ENCODE measurements at places on chromosomes 6 and 20. TPM values are rescaled to one million over a fixed set of nuclear protein-coding genes. Genes with fewer than 3 reads are reported as not detected.

- no peak for DNase-seq
Observed at GRCh38 chr6:157759028-157759427, 64.0 kb upstream of the SNX9 start.

DNA sequence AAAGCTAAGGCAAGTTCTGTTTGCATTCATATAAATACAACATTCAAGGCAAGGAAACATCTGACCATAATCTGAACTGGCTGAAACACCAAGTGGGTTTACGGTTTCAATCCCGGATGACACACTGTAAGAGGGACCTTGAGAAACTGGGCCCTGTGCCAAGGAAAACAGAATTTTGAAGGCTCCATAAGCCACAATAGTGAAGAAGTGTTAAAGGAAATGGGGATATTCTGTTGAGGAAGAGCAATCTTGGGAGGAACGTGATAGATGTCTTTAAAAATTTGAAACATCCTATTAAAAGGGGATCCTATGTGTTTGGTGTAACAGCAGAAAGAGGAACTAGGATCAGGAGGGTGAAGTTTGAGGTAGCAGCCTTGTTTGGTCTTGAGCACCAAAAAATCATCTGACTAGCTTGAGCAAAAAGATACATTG is 82.4 kb upstream of the TAB2 start:
- no peak for DNase-seq

DNA sequence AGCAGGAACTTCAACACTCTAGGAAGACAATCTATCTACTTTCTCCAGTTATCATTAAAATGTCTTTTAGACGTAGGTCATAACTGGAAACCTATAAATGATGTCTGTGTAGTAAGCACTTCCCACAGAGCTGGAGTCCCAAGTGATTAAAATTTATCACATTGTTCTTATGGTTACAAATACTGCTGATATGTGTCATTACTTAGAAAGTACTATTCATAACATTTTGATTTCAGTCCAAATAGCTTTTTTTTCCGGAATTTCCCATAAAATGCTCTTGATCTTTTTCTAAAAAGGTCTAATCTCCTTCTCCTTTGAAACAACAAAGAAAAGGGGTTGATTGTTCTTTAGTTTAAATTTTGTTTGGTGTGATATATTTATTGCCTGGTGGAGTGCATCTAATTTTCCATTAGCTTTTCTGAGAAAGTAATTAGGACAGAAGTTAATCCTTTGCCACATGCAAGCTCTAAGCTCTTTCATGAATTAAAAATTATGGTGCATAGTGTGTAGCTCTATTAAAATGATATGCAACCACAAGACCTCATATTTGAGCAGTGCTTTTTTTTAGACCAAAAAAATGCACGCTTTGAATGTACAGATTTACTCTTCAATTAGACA is 132.7 kb upstream of the TCF21 start:
- DNase-seq, result no peak

DNA sequence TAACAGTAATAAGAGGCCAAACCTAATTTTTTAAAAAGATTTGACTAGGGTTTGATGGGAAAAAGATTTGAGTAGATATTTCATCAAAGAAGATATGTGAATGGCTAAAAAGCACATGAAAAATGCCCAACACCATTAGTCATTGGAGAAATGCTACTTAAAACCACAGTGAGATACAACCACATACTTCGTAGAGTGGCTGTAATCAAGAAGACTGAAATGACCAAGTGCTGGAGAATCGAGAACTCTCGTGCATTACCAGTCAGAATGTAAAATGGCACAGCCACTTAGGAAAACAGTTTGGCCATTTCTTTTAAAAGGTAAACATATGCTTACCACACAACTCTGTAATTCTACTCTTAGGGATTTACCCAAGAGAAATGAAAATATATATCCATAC is 175.5 kb downstream of the EYA2 start:
- no peak for DNase-seq

Gene UST
- 5.3 TPM for total RNA-seq

DNA sequence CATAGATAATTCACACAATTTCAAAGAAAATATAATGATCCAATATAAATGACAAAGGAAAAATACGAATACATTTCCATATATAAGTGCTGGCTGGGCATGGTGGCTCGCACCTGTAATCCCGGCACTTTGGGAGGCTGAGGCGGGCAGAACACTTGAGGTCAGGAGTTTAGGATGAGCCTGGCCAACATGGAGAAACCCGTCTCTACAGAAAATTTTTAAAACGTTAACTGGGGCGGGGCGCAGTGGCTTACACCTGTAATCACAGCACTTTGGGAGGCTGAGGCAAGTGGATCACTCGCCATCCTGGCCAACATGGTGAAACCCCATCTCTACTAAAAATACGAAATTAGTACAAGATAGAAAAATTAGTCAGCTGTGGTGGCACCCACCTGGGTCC is 14.9 kb upstream of the MAPK13 start:
- DNase-seq, result no peak

Gene OOEP
- total RNA-seq, result not detected

DNA sequence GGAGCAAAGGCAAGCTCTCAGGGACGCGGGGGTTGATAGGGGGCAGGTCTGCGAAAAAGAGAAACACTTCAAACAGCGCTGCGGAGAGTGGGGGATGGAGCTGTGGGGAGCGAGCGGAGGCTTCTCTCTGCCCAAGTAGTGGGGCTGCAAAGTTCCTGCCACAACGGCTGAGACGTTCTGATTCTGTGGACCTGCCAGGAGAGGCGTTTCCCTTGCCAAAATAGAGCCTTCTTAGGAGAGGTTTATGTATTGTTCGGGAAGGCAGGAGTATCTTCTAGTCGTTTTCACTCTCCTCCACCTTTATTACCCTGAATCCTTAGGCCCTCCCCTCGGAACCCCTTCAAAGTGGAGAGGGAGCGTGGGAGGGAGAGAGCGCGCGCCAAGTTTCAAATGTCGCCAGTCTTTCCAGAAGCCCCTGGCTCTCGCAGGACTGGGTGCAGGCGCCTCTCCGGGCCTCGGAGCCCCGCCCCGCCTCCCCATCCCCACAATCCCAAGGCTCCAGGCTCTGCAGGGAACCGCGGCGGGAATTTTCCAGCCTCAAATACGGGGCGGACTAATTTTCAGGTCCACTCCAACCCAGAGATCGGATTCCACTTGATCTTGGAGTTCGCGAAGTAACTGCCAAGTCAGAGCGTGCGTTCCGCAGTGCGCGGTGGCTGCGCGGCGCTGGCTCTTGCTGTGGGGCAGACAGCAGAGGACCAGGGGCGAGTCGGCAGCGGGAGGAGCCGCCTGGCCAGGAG is 10.0 kb upstream of the POU3F2 start:
- DNase-seq, result no peak

GRCh38 chr6:152969688-152970418 is 13.0 kb downstream of the FBXO5 start:
- DNase-seq, result no peak

GRCh38 chr6:48388044-48388443 is 277.0 kb upstream of the PTCHD4 start:
- no peak for DNase-seq

- DNase-seq, result no peak
Observed at GRCh38 chr20:39670988-39671387, 708.8 kb downstream of the DHX35 start.

- DNase-seq, result no peak
Observed at GRCh38 chr6:145899915-145900569, 64.1 kb downstream of the SHPRH start.

Gene TRAPPC3L
- total RNA-seq, result not detected

DNA sequence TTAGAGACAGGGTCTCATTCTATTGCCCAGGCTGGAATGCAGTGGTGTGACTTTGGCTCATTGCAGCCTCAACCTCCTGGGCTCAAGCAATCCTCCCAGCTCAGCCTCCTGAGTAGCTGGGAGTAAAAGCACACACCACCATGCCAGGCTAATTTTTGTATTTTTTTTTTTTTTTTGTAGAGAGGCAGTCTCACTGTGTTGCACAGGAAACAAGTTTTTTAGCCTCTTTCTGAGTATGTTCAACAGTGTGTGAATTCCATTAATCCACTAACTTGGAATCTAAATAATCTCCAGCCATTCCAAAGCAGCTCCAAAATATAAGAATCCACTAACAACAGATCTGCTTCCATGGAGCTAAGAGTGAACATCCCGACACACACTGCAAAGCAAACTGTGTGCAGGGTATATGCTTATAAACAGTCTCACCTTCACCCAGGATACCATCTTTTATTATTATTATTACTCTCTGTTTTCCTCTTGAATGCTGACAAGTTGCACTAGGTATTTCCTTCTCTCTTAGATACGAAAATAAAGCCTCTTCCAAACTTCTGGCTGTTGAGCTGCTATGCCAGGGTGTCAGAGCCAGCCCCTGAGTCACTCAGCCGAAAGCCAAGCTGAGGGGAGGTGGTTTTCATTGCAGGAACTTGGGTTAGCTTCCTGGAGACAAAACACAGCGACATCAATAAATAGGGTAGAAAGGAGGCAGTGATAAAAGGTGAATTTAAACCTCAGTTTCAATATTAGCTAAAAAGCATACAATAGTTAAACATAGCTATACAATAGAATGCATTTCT is 264.9 kb downstream of the HIVEP2 start:
- no peak for DNase-seq

DNA sequence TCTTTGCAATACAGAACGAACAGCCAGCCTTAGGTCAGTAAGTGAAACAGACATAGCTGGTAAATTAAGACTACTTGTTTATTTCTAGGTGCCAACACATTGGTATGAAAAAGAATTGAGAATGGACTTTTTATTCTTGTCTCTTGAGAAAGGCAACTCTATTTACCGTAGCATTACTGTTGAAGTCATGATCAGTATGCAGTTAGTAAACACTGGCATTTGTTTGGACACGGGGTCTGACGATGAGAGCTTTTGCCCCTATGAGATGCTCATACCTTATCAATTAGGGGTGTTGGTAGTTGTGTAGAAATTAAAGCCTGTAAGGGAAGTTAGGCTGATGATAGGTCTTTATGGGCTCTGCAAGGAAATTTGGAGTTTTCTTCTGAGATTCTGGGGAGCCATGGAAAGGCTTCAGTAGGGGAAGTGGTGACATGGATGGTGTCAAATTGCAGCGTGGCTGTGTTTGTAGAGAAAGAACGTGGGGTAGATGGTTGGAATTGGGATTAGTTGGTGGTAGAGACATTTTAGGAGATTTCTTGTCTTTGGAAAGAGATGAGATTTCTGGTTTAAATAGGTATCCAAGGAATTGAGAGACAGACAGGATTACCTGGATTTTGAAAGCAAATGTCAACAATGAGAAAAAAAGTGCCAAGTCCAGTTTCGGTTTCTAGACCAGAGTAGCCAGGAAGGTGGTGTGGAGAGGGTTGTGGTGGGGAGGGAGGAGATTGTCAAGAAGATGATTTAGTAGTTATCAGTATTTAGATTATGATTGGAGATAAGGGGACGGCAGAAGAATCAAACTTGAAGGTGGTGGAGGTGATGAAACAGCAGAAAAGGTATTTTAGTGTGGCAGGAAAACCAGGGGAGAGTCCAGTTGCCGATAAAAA is 116.6 kb downstream of the JARID2 start:
- DNase-seq, result no peak

Gene CPNE5
- 1.1 TPM for total RNA-seq

DNA sequence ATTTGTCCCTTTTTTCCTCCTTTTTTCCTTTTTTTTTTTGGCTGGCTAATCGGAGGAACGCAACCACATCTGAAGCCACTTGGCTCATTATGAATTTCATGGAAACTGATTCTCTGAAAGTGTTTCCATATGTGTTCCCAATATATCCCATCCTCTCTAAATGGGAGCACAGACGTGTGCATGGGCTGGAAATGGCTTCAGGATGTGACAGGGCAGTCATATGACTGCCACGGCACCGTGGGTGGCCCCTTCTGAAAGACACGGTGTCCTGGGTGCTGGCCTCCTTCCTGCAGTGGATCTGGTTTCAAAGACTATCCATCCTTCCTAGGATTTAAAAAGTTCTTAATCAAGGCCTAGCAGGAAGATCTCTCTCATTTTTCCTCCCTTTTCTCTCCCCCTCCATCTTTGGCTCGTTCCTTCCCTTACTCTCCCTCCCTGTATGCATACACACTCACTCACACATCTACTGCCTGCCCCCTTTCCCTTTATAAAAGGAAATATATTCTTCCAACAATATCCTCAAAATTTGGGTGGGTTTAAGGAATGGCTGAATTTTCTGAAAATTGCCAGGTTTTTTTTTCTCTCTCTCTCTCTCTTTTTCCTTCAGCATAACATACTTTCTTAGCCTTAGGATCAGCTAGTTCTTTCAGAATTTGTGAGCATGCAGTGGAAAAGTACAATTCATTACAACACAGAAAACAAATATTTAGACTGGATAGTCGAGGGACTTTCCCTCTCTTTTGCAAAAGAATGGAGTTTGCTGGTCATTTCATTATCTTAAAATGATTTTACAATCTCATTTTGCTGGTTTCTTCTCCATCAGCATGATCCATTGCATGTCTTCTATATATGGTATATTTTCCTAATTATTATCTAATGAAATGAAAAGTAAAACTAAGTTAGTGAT is 161.2 kb upstream of the SUPT3H start:
- DNase-seq, result no peak

Gene ZC3H12D
- total RNA-seq, result 117 TPM

- DNase-seq, result no peak
Observed at GRCh38 chr6:136890986-136891385, 31.1 kb upstream of the SLC35D3 start.

- no peak for DNase-seq
Observed at GRCh38 chr20:4633780-4634179, 87.9 kb upstream of the PRND start.

DNA sequence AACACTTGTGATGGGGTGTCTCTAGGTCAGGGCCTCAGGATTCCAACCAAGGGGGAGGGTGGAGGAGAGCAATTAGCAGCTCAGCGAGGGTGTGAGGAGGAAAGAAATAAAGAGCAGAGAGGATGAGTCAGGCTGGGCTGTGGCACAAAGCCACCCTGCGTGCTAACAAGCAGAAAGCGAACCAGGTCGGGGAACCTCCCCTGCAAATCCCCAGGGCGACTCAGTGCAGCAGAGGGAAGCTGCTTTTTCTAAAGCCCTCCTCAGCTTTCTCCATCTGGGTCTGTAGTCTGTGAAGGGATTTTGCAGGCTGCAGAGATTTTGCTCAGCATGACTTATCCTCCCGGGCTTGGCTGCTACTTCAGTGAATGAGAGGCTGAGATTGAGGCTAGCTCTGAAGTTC is 6.6 kb upstream of the SPO11 start:
- no peak for DNase-seq

Gene CPNE1
- 284 TPM for total RNA-seq

DNA sequence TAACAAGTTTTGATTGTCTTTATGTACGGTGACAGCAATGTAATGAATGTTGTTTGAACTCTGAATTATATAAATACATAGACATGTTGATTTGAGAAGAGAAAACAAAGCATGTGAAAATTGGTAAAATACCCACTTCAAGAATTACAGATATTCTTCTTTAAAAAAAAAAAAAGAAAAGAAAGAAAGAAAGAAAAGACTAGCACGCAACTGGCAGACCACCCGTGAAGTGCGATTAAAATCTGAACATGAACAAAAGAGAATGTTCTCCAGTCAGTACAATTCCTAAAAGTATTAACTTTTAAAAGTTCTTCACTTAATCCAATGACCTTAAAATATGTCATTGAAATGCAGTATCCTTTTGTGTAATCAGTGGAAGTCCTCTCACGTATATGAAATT is 434.9 kb downstream of the TFAP2A start:
- no peak for DNase-seq

- DNase-seq, result no peak
Observed at GRCh38 chr20:24691901-24692351, 222.5 kb downstream of the SYNDIG1 start.

Gene FILIP1
- total RNA-seq, result not detected
